ENCODE measurements at places on chromosomes 4 and X.

GRCh38 chrX:95889279-95889678 is 795.4 kb upstream of the DIAPH2 start:
- no peak for DNase-seq

GRCh38 chr4:2274320-2275043 is 12.6 kb upstream of the MXD4 start:
- DNase-seq = no peak

DNA sequence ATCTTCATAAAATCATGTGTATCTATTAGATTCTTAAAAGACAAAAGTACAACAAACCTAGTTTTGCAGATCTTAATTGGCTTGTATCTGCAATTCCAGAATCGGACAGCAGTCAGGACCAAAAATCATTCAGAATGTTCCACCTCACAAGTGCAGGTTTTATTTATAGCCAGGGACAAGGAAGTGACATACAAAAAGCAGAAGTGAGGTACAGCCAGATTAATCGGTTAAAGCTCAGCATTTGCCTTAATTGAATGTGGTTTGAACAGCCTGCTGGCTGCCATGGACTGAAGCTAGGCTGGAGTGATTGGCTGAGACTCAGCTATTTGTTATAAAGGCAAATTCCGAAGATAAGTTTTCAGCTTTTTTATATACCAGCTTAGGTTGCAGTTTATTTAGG is 932.6 kb downstream of the C4orf33 start:
- DNase-seq = no peak

- no peak for DNase-seq
Measured at GRCh38 chrX:114797494-114797893, 213.6 kb downstream of the HTR2C start.

- DNase-seq = no peak
Measured at GRCh38 chr4:41723286-41723685, 25.2 kb downstream of the PHOX2B start.

GRCh38 chr4:94827481-94828110 is 69.8 kb downstream of the BMPR1B start:
- no peak for DNase-seq

GRCh38 chr4:86043755-86044592 is 315.9 kb downstream of the MAPK10 start:
- no peak for DNase-seq

DNA sequence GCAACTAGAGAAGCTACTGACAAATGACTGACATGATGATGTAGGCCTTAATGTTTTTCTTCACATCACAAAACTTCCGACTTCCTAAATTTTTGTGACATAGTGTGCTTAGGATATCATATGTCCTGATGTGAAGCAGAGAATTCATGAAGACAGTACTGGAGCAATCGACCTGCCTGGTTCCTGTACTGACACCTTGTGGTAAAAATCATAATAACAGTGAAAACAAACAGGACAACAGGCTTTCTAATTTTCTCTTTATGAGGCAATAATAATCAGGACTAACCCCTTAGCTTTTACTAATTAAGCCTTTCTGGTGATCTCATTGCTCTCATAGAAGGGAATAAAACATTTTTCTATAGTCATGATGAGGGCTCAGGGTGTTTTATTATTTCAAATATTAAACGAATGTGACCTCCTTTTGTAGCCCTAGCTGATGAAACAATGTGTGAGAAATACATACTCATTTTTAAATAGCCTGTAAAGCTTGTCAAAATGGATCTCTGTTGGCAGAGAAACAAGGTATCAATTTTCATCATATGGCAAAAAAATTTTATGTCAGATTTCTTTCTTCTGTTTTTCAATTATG is 158.4 kb downstream of the TENT5D start:
- no peak for DNase-seq
